ENCODE measurements at places on chromosomes 4 and X.

- no peak for DNase-seq
Observed at GRCh38 chrX:24168807-24169206, 19.3 kb downstream of the ZFX start.

- no peak for DNase-seq
Observed at GRCh38 chr4:85603437-85604336, 128.7 kb downstream of the ARHGAP24 start.

DNA sequence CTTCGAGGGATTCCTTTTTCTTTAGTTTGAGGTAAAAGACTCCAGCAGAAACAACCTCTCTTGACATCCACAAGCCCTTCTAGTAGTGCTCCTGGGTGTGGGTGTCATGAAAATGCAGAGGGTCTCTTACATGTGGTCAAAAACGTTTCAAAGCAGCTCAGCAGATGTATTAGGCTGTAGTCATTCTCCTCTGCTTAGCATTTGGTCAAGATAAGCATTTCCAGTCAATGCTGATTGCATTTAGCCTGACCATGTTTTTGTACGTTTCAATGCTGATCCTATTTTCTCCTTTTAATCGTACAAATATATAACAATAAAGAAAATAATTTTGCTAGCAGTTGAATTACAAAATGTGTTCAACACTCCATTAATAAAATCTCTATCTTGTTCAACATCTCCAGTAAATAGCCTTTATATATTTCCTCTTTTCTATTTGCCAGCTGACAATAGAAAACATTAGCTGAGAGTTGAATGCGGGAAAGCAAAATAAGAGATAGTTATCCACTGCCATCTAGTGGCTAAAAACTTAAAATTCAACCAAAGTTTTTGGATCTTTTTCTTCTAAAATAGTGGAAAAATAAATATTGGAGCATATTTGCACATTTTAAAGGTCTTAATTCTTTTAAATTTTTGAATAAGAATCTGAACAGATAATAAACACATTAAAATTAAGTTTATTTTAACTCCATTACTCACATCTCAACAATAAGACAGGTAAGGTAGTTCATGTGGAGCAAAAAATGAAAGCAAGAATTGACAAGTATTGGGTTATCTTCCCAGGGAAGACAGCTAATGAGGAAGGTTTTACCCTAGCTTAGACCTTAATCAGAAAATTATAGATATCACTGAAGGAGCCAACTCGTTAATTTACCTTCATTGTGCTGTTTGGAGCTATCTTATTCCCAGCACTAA, 15.2 kb upstream of the PACRGL start:
- DNase-seq: peak; percentile 7

- no peak for DNase-seq
Observed at GRCh38 chr4:20983763-20984575, 283.7 kb downstream of the PACRGL start.

DNA sequence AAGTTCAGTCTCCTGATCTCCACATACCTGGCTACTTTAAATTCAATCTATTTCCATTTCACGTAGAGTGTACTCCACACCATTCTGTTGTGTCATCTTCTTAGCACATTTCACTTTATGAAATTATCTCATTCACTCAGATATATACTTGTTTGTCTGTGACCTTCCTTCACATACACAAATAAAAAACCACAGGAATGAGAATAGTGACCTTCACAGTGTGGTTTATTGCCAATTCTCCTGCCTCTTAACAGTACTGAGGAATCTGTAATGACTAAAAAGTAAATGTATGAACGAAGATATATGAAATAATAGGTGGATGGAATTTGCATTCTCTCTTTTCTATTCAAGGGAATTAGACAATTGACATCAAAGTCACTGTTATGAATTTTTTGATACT, 183.9 kb upstream of the PCDH7 start:
- DNase-seq: no peak

GRCh38 chrX:123311486-123311885, 127.4 kb downstream of the GRIA3 start:
- DNase-seq: no peak

- no peak for DNase-seq
Observed at GRCh38 chr4:8329859-8330761, 60.6 kb downstream of the HTRA3 start.

- DNase-seq: no peak
Observed at GRCh38 chrX:12700745-12701144, 90.5 kb upstream of the PRPS2 start.

DNA sequence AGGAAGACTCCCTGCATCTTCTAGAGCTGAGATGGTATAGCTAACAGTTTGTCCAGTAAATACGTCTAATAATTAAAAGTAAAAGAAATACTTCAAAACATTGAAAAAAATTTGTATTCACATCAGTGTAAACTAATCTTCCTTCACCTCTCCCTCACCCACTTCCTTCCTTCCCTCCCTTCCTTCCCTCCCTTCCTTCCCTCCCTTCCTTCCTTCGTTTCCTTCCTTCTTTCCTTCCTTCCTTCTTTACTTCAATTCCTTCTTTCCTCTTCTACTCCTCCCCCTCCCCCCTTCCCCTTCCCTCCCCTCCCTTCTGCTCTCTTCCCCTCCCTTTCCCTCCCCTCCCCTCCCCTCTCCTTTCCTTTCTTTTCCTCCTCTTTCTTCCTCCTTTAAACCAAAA, 103.7 kb downstream of the POU4F2 start:
- no peak for DNase-seq

- no peak for DNase-seq
Observed at GRCh38 chr4:78250500-78250899, 193.4 kb downstream of the FRAS1 start.

DNA sequence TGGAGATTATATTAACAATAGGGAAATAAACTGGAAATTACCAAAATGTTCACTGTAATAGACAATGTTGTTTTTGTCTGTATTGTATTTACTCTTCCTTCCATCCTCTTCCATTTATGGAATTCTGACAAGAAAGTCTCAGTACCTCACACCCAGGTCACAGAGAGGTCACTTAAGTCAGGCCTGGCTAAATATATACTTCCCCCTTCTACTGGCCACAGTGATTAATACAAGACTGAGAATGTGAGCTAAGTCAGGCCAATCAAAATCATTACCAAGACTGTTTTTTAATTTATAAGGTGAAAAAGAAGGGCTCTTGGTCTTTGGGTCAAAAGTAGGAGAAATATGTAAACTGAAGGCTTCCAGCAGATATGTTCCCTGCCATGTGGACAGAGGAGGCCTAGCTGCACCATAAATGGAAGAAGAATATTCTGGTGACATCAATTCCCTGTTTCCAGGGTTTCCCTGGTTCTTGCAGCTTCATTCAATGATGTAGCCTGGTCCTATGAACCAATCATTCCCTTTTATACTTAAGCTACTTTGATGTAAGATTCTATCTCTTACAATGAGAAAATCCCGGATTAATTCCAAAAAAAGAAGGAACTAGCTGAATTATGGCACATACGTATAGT, 64.3 kb downstream of the LRBA start:
- no peak for DNase-seq

- DNase-seq: no peak
Observed at GRCh38 chrX:48700246-48700645, 3.7 kb downstream of the SUV39H1 start.

GRCh38 chr4:165450871-165451270, 72.1 kb downstream of the CPE start:
- DNase-seq: no peak

DNA sequence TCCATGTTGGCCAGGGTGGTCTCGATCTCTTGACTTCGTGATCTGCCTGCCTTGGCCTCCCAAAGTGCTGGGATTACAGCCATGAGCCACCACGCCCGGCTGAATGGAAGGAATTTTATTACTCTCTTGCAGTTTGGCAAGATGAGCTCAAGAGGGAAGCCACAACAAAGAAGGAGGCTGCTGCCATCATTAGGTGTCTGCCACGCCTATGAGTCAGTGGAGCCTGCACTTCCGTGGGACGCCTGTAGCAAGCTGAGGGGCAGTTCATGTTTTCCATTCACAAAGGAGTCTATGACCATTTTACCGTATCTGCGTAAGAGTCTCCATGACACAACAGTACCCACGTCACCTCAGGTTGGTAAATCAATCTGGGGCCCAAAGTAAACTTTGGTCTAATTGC, 51.2 kb upstream of the CHRNA9 start:
- DNase-seq: peak; percentile 26

- DNase-seq: no peak
Observed at GRCh38 chr4:86054286-86055032, 305.4 kb downstream of the MAPK10 start.

GRCh38 chr4:119124352-119124751, 11.3 kb upstream of the MYOZ2 start:
- DNase-seq: no peak

DNA sequence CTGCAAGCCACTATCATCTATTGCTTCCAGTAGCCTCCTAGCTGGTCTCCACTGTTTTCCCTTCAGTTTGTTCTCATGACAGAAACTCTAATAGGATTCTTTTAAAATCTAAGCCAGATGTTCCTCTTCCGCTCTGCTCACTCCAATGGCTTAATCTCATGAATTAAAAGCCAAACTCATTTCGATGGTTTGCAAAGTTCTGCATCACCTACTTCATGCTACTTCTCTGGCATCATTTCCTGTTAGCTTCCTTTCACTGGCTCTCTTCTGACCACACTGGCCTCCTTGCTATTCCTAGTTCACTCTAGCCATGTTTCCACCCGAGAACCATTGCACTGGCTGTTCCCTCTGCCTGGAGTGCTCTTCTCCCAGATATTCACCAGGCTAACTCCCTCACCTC, 102.0 kb upstream of the LSM6 start:
- DNase-seq: no peak

DNA sequence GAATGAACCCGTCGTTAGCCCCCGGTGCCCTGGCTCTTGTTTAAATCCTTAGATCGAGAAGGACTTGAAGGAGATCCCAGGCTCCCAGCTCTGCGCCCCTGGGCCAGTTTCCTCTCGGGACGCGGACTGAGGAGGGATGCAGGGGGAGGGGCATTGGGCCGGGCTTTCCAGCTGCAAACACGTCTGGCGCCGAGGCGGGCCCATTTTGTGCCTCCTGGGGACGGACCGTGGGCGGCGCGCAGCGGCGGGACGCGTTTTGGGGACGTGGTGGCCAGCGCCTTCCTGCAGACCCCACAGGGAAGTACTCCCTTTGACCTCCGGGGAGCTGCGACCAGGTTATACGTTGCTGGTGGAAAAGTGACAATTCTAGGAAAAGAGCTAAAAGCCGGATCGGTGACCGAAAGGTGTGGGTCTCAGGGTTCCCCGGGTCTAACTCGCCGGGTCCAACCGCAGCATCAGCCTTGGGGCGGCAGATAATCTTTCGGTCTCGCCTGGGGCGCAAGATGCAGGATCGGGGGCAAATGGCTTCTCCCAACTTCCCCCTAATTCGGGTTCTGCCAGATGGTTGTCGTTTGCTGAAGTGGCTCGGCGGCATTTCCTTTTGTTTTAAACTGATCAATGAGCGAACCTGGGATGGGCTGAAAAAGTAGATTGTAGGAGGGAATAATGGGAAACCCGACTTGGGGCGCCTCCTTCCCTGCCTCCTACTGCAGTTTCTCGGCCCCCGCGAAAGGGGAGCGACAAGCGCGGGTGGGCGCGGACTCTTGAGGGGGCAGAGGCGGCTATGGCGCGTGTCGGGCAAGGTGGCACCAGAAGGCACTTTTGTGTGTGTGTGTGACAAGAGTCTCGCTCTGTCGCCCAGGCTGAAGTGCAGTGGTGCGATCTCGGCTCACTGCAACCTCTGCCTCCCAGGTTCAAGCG, 2.9 kb downstream of the PDGFRA start:
- DNase-seq: peak; percentile 14

DNA sequence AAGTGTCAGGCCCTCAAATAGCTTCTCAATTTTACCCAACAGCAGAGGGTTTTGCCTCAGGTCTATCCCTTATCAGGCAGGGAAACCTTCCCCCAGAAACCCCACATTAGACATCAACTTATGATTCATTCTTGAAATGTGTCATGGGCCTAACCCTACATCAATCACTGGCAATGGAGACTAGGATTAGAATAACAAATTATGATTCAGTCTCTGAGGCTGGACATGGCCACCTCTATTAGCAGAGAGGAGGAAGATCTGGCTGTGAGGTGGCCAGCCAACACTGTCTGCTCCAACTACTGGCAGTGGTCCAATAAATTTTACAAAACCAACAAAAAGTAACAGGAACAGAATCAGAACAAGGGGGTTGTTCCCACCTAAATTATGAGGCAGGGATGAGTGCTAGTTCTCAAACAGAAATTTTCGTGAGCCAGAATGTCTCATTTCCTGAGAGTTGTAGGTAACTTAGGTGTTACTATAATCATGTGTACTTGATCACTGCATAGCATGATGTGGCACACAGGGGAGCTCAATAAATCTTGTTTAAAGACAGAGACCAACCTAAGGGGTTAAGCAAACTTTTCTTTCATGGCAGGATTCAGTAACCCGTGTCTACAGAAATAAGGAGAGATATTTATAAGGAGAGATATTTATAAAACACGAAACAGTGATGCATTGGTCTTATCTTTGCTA, 126.8 kb downstream of the NFKB1 start:
- DNase-seq: no peak

GRCh38 chr4:946517-947471, 14.5 kb downstream of the TMEM175 start:
- no peak for DNase-seq

DNA sequence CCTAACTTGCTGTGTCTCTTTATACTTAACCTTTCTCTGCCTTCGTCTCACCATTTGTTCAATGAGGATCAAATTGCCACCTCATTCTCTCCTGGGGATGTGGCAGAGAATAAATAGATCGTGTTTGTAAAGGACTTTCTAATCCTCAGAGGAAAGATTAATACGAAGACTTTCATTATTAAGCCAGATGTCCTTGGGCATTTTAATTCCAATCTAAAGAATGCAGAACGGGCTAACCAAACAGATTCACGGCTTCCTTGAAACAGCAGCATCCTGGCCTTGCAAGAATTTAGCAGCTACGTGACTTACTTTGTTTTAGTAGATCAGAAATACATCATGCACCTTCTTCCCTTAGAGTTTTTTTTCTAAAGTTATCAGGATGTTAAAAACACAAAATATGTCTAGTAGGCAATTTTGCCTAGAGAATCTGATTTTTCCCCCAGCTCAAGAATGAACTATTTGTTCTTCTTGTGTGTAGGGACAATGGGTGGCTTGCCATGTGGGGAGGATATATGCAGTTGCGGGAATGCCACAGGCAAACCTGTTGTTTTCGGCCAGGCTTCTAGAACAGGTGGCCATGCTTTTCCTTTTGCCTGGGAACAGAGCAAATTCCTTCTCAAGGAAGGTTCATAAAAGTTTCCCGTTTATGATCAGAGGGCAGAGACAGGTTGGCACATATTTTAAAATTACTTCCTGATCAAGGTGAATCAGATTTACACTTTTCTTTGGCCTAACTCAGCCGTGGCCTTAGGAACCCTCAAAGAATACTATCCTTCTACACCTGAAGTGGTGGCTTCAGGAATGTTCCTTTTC, 3.0 kb downstream of the MID1 start:
- DNase-seq: no peak

- DNase-seq: no peak
Observed at GRCh38 chr4:142960126-142960525, 114.0 kb upstream of the INPP4B start.

- DNase-seq: no peak
Observed at GRCh38 chr4:40405193-40405592, 70.1 kb downstream of the CHRNA9 start.

Data from memory B cell (primary cell).